ENCODE measurements at places on chromosomes 3 and 15. TPM values are rescaled to one million over a fixed set of nuclear protein-coding genes. Genes with fewer than 3 reads are reported as not detected.

GRCh38 chr3:15647611-15648167, 46.1 kb downstream of the BTD start:
- DNase-seq, result no peak

DNA sequence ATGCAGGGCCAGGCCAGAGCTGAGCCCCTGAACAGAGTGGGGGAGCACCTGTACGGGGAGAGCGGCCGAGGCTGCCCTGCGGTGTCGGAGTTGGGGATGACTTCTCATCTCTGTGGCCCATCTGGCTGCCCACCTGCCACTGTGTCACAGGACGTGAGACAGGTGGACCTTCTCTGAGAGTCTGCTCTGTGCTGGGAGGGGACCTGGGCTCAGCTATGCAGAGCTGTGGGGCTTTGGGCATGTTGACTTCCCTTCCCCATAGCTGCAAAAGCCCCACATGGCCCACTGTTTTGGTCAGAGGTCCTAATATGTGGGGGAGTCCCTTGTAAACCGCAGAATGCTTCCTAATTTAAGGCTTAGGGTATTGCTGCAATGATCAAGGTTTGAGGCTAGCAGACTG, 68.0 kb upstream of the TRPM1 start:
- DNase-seq, result no peak

- no peak for DNase-seq
Measured at GRCh38 chr15:78072080-78072892, 5.2 kb downstream of the TBC1D2B start.

DNA sequence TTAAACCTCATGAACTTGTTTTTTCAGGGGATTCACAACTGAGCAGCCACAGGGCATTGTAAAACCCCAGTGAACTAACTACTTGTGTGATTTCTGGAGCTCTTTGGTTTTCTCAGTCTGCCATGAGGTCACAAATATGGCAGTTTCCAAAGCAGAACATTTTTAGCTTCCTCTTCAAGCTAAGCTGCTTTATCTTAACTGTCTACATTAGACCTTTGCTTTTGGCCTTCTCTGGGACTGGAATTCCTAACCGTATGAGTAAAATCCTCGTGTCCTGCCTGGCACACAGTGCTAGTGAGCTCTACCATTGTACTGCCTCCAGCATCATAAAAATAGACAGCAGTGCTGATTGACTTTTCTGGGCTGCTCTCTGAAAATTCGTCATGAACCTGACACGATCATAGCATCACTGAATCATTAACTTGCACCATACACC, 22.1 kb downstream of the CDIN1 start:
- no peak for DNase-seq

- DNase-seq, result no peak
Measured at GRCh38 chr3:16508591-16508995, 4.9 kb downstream of the RFTN1 start.

- DNase-seq, result no peak
Measured at GRCh38 chr3:152222327-152222726, 46.4 kb upstream of the MBNL1 start.

GRCh38 chr3:129583289-129583688, 23.2 kb downstream of the PLXND1 start:
- DNase-seq, result no peak

- DNase-seq, result no peak
Measured at GRCh38 chr3:98786364-98787006, 23.3 kb downstream of the ST3GAL6 start.

DNA sequence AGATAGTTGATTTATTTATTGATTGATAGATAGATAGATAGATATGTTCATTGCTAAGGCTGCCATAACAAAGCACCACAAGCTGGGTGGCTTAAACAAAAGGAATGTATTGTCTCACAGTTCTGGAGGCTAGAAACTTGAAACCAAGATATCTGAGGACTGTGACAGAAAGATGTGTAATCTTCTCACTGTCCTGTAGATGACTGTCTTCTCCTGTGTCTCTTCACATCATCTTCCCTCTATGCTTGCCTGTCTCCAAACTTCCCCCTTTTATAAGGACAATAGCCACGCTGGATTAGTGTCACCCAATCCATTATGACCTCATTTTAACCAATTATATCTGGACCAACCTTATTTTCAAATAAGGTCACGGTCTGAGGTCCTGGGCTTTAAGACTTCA, 40.9 kb downstream of the GNB4 start:
- DNase-seq, result no peak

GRCh38 chr3:107061466-107061865, 315.8 kb upstream of the CCDC54 start:
- DNase-seq, result no peak

DNA sequence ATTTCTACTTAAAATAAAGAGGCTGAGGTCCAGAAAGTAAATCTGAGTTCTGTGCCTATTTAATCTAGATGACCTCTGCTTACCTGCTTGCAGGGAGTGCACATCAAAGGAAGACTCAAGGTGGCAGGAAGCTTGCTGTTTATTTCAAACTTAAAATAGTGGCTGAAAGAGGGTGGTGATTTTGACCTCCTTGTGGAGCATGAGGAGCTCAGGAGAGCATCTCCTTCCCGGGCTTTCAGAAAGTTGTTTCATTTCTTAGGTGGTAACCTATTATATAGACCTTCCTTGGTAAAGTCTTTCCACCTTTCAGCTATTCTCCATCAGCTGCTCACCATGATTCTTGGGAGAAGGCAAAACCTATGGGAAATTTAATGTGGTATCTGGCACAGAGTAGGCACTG, 494 bp downstream of the GCSAM start:
- no peak for DNase-seq

GRCh38 chr15:81108427-81108826, 25.6 kb upstream of the CFAP161 start:
- no peak for DNase-seq

DNA sequence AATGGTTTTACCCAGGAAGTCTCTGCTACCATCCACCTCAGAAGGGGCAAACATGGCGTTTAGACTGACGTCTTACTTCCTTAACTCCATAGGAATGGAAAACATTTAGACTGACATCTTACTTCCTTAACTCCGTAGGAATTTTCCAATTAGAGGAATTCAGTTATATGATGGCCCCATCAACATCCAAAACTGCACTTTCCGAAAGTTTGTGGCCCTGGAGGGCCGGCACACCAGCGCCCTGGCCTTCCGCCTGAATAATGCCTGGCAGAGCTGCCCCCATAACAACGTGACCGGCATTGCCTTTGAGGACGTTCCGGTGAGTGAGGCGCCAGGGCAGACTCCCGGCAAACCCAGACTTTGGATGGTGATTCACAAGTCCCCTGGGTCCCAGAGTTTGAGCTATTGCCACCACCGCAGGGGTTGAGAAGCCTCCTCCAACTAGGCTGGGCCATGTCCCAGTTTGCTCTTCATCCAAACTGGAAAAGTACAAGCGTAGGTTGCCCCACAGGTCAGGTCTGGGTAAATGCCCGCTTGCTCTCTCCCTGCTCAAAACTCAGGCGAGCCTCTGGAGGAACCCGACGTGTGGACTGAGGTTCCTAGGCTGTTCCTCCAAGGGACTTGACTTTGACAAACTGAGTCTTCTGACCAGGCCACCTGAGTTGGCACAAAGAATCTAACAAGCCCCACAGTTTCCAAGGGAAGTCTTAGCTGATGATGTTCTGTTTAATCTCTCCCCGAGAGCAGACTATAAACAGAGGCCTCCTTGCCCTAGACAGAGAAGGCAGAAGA, 57.7 kb downstream of the MESD start:
- DNase-seq, result no peak

The SEMA3G gene
- 30.3 TPM for polyA plus RNA-seq

The CADPS gene
- 1.5 TPM for polyA plus RNA-seq

The TRPM1 gene
- 0.19 TPM for polyA plus RNA-seq

The NDN gene
- 73.7 TPM for polyA plus RNA-seq

The NTRK3 gene
- polyA plus RNA-seq, result 11.9 TPM

The IMPG2 gene
- 0.64 TPM for polyA plus RNA-seq

The GALNT15 gene
- polyA plus RNA-seq, result 2.1 TPM

The TGFBR2 gene
- 108 TPM for polyA plus RNA-seq

Measured in left renal cortex interstitium (tissue), 4 donors.